Cerebellar cortex (tissue), 1 donor: ENCODE measurements at places on chromosomes 12 and 14.
A peak's percentile ranks its signal among the peaks of the same experiment; 100 is the strongest.

GRCh38 chr14:60197629-60198303 is 32.6 kb upstream of the DHRS7 start:
- DNase-seq, result no peak

- DNase-seq, result no peak
These were observed 378.9 kb downstream of the TMTC2 start for GRCh38 chr12:83065562-83065961.

GRCh38 chr14:96905825-96906224 is 108.6 kb downstream of the VRK1 start:
- no peak for DNase-seq

DNA sequence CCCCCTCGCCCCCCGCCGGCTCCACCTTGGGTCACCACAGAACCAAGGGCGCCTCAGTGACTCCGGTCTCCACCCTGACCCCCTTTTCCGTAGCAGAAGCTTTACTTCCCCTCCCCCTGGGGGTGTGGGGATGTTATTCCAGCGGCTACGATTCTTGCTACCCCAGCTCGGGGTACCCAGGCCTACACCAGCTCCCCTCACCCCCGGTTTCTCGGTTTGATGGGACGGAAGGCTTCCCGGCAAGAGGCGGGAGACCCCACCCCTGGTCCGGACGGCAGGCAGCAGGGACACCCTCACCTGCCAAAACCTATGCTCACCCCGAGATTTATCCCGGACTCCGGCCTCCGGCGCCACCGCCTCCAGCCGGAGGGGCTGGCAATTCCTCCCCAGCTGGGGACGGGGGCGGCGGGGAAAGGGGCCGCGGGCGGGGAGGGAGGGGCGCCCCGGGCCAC is 619 bp downstream of the RAB15 start:
- DNase-seq, result no peak

GRCh38 chr14:32601906-32602305 is 272.8 kb downstream of the AKAP6 start:
- no peak for DNase-seq

GRCh38 chr14:33504246-33505099 is 446.4 kb downstream of the EGLN3 start:
- DNase-seq, result no peak

DNA sequence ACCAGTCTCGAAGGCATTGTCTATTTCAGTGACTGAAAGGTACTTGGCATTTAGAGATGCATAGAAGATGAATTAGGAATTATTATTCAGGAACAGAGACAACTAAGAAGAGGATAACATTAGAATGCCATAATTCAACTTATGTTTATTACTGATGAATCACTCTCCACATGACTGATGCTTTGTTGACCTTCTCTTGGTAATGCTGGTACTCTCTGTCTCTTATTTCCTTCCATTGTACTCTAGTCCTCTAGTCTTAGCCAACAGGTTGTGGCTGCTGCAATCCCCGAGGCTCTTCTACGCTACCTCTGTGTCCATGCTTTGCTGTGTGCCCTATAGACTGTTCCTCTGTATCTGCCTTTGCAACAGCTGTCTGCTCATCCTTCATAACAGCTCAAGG is 652.9 kb downstream of the NRXN3 start:
- no peak for DNase-seq

DNA sequence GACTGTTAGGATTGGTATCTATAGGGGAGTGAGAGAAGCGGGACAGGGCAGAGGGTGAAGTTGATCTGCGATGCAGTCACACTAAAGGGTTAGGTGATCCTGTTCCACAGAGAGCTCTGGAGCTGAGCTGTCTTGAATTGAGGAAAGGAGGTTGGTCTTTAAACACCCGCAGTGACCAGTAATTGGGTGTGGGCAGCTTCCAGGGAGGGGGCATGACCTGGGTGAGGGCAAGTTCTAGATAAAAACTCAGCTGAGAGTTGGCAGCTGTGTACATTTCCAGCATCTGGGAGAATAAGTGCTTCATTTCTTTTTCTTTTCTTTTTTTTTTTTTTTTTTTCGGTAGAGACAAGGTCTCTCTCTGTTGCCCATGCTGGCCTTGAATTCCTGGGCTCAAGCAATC is 35.1 kb downstream of the RDH12 start:
- no peak for DNase-seq

- DNase-seq, result no peak
These were observed 23.5 kb downstream of the OR6C68 start for GRCh38 chr12:55515696-55516095.

DNA sequence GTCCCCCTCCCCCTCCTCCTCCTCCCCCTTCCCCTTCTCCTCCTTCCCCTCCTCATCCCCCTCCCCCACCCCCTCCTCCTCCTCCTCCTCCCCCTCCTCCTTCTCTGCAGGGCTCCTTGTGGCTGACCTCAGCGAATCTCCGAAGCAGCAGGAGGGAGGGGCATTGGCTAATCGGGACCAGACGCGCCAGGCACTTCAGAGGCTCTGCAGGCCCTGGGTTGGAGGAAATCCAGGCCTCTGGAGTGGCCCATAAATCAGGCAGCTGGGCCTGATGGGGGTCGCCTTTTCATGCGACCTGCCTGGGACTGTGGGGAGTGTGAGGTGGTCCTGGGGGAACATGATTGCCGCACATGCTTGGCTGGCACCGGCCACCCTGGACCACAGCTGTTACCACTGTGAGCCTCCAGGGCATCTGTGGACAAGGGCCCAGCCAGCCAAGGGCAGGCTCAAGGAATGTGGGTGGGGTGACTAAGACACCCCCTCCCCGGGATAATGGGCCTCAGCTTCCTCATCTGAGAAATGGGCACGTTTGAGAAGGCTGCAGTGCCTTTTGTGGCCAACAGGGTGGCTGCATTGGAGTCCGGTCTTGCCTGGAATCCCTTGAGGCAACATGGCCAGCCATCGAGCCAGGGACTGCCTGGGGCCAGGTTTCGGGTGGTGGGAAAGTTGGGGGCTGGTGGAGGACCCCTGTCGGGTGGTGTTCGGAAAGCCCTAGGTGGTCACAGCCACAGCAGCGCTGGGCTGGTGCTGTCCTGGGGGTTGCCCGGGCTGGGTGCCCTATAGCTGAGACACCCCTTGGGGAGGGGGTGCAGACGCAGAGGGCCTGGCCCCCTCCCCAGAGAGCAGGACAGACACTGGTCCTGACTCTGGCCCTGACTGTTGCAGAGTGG is 12.0 kb downstream of the KIF26A start:
- DNase-seq, result no peak

GRCh38 chr14:73325630-73326299 is 88.5 kb downstream of the PAPLN start:
- no peak for DNase-seq

DNA sequence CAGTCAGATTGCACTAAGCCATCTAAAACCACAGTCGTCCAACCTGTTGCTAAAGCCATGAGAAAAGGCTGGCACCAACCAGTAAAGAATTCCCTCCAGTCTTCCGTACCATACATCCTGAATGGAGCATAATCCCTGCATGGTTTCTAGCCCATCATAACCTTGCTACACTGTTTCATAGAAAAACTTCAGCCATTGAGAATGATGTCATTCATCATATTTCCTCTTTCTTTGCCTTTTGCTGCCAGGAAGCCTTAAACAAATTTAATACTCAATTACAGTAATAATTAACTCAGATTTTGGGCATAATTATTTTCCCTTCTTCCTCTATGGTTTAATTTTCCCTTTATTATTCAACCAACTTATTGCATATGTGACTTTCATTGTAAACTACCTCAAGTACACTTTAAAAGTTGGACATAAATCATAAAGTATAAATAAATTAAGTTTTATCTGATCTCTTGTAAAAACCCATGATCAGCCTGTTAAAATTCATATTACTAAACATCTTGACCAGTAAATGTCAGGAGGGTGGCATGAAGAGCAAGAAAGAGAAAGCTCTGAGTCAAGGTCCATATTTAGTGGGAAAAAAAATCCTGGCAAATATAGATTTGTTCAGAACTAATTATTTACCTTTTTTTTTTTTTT is 264.7 kb downstream of the ZFP36L1 start:
- DNase-seq, result no peak

DNA sequence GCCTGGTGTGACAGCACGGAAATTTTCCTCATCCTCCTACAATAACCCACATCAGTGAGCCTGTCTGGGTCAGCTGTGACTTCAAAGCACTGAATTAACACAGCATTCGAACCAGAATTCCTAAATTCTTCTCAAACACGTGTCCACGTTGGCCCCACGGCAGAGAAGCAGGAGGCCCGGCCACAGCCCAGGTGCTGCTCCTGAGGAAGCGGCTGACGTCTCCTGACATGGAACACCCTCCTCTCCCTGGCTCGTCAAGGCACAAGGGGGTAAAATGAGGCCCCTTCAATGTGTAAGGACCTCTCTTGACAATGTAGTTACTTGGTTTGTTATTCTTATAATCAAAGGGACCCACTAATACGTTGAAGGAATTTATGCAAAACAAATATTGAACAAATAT is 156.3 kb upstream of the GSC start:
- no peak for DNase-seq

DNA sequence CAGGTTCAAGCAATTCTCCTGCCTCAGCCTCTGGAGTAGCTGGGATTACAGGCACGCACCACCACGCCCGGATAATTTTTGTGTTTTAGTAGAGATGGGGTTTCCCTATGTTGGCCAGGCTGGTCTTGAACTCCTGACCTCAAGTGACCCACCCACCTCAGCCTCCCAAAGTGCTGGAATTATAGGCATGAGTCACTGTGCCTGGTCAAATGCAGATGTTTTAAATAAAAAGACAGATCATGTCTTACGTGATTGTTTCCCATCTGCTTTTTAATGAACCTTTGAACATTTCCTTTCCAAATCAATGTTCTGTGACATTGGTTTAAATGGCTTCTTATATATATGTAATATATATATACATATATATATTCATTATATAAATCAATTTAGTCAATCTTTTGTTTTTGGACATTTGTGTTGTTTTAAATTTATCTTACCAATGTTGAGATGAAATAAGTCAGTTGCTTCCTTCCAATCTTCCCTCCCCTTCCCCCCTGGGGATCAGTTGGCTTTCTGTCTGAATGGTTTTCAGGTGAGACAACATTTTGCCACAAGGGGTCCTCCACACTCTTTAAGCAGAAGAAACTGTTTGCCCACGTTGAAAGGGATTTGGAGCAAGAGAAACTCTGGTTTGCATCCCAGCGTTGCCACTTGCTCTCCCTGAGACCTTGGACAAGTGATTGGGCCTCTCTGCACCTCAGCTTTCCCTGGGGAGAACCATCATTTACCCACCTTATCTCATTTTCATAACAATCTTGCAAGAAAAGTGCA is 47.6 kb upstream of the RBM19 start:
- DNase-seq, result peak; percentile 7

DNA sequence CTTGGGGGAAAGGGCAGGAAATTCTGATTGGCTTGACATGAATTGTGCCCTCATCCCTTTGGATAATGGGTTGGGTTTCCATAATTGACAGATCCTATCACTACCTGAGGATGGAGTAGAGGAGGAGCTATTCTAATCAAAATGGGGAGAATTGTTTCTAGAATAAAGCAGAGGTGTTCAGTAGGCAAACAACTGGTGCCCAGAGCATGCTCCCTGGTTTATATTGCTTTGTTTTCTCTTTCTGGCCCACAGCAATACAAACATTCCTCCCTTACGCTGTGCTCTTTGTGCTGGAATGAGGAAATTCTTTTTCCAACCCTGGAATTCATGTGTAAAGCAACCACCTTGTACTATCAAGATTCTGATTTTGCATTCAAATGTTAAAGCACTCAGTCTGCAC is 147.4 kb downstream of the RASSF9 start:
- no peak for DNase-seq

GRCh38 chr14:51822499-51822898 is 37.9 kb upstream of the GNG2 start:
- DNase-seq, result no peak

DNA sequence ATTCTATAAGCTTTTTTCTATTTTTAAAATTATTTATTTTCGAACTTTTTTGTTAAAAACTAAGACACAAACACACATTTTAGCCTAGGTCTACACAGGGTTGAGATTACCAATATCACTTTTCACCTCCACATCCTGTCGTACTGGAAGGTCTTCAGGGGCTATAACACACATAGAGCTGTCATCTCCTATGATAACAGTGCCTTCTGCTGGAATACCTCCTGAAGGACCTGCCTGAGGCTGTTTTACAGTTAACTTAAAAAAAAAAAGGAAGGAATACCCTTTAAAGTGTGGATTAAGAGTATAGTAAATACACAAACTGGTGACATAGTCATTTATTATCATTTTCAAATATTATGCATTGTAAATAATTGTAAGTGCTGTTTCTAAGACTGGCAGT is 43.0 kb downstream of the RASSF8 start:
- DNase-seq, result no peak

GRCh38 chr14:43853541-43853940 is 653.5 kb downstream of the FSCB start:
- DNase-seq, result no peak

DNA sequence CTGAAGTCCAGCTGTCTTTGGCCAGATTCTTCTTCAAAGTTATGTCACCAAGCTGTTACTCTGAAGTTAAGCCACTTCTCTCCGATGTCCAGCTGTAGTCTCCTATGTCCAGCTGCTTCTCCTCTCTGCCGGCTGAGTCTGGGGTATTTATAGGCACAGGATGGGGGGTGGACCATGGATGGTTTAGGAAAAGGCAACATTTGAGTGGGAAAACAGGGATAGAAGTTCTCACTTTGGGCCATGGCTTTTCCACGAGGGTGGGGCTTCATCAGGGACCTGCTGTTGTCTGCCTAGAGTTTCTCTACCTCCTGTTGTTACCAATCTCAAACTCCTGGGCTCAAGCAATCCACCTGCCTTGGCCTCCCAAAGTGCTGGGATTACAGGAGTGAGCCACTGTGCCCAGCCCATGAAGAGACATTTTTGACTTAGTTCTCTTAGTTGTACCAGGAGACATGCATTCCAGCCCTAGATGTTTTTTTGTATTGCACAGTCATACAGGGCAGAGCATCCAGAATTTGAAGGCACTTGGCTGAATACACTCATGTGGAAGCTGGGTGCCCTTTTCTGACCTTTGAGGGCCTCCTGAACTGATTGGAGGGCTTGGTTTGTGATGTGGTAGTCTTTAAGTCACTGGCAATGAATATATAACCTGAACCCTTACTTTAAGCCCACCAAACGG is 79.8 kb upstream of the HECTD1 start:
- DNase-seq, result no peak

- no peak for DNase-seq
These were observed 44.0 kb downstream of the RBMS2 start for GRCh38 chr12:56565510-56566101.

DNA sequence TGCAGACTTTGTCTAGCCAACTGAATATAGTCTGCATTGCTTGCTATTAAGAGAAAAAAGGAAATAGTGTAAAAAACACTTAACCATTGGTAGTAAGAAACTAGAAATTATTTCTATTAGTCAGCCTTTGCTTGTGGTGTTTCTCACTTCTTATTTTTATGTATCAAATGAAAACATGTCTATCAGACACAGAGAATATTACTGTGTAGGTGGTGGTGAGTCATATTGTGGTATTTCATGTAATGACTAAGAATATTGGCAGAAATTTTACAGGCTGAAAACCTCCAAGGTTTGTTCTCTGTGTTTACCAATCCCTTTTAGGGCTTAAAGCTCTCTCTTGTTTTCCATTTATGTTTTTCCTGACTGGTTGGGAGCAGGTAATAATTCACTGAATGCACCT is 87.2 kb downstream of the DAAM1 start:
- DNase-seq, result no peak

- no peak for DNase-seq
These were observed 153.6 kb upstream of the TMCC3 start for GRCh38 chr12:94803939-94804338.
